ENCODE measurements at places on chromosomes 16 and 17.

DNA sequence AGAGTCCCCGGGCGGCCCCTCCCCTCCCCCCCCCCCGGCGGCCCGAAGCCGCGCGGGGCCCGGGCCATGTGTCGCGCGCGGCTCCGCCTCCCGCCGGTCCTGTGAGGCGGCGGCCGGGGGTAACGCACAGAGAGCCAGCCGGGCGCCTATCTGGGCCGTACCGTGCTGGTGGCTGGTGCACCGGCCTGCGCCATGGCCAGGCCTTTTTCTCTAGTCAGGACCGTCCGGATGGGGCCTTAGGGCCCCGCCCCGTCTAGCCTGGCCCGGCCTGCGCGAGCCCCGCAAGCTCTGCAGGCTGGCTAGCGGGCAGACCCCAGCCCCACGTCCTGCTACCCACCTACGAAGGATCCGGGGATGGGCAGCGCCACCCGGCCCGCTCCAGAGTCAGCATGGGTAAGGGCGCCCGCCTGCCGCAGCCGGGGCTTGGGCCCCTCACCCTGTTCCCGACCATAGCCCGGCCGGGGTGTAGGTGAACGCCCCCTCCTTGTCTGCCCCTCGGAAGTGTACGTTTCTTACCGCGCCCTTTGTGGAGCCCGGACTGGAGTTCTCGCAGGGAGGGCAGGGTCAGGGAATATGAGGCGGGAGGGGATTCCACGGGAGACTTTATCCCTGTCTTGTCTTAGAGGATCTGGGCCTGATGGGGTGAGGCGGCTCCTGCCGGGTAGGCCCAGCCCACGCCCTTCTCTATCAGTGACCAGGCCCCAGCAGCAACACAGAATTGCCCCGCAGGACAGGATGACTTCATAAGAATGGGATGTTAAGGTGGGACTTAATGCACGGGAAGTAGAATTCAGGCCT, at the start of gene CENPT:
CENPT (minus strand) TSS at position 630 of the 798 bp plus-strand sequence. CDS start 13,834 bp downstream, outside the sequence.
- no peak for DNase-seq

DNA sequence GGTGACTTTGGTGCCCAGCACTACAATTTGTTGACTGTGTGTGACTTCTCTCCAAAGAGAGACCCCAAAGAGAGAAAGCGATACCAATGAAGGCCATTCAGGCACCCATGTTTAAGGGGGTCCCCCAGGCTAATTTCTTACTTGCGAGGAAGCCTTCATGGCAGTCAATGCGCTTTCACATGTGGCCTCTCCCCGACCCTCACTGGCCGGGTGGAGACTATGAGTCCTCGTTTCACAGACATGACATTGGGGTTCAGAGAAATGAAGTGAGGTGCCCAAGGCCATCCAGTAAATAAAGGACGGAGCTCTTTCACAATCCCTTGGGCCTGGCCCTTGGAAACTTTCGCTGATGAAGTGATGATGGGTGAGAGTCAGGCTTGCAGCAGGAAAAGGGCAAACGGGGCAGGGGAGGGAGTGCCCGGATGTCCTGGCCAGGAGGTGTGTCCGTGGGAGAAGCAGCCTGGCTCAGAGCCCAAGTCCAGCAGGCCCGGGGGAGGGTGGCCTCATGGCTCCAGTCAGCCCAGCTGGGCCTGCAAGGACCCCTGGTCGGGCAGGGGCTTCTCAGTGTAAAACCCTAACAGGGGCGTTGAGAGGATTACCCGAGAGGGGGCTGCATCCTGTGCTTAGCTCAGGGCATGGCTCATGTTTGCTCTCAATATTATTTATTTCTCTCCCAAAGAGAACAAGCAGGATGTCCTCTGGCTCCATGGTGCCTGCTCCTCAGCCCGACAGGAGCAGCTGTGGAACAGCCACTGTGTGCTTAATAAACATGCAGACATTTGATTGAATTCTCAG, 14.7 kb downstream of the TBX2 start:
- no peak for DNase-seq

DNA sequence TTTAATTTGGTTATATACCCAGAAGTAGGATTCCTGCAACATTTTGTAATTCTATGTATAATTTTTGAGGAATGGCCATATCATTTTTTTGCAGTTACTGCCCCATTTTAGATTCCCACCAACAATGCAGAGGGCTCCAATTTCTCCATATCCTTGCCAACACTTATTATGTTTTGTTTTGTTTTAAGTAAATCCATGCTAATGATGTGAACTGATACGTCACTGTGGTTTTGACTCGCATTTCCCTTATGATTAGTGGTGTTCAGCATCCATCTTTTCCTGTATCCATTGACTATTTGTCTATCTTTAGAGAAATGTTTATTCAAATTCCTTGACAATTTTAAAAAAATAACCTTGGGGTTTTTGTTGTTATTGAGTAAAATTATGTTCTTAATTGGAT, 826.4 kb downstream of the CDH11 start:
- DNase-seq = no peak

DNA sequence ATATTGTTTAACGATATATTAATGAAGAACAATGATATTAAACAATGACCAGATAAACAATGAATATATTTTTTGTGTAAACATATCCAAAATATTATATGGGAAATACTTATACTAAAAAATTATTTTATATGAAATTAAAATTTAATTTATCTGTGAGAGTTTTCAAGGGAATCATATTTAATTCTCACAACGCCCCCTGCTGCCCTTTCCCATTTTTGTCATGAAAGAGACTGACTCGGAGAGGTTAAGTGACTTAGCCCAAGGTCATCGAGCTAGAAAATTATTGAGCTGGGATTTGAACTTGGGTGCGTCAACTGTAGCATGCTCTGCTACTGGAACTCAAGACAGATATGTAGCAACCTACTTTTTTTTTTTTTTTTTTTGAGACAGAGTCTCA, 7.2 kb upstream of the MYCBPAP start:
- DNase-seq = peak; percentile 47

- no peak for DNase-seq
Measured at GRCh38 chr16:58102665-58103392, 26.4 kb downstream of the CFAP20 start.

DNA sequence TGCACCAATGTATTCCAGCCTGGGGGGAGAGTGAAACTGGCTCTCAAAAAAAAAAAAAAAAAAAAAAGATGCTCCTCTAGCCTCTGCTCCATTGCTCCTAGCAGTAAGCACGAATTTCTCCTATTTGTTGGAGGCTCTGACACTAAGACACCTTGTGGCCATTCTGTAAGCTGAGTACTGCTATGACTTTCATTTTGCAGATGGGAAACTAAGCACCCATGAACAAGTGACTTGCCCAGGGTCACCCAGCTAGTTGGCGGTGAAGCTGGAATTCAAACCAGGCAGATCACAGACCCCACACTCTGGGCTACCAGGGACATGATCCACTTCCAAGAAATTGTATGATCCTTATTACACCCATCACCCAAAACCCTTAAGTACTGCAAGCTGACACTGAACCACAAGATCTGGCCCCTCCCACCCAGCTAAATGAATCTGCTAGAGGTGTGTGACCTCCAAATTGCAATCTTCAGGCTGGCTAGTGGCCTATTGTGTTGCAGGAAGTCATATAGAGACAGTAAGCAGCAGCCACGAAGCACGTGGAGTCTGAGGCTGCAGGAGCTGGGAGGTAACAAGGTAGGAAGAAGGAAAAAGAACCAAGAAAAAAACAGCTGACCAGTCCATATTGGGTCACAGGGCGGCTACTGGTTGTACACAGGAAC, 209.4 kb downstream of the XYLT1 start:
- no peak for DNase-seq

DNA sequence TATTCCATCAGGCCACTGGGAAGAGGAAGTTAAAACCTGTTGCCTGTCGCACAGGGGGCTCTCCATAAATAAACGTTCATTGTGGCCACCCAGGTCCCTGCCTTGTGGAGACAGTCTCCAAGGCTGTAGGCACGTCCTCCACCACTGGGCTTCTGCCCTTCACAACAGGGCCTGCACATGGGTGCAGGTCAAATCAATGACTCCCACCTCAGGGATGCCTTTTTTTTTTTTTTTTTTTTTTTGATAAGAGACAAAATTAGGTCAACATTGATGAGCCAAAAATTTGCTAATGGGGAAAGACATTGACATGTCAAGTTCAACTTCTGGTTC, 12.6 kb upstream of the SLC12A3 start:
- DNase-seq = no peak

DNA sequence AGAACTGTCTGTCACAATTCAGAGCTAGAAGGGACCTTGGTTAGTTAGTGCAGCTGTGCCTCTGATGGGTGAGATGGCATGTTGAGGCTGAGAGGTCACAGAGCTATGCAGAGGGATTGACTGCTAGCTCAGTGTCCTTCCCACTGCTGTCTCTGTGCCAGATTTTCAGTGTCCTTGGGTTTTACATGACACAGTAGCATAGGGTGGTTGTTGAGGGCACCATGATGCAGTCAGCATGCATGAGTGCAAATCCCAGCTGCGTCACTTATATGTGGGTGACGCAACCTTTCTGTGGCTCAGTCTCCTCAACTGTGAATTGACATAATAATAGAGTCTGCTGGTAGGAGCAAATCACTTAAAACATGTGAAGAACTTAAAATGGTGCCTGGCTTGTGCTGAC, 2.7 kb downstream of the MT1A start:
- DNase-seq = no peak

DNA sequence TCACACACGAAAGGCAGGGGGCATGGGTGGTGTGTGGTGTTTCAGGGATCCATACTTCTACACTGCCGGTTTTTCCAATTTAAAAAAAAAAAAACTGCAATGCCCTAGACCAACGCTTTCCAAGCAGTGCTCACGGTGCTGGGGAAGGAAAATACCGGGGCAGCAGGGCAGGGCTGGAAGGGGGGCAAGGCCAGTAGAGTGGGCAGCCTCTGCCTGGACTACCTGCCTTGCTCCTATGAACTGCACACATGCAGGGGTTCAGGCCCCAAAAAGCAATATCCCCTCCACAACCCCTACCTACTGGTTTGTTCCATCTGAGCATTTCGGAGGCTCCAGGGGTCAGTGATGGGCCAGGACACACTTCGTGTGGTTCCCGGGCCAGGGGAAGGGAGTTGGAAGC, 29.4 kb downstream of the RPH3AL start:
- DNase-seq = no peak

DNA sequence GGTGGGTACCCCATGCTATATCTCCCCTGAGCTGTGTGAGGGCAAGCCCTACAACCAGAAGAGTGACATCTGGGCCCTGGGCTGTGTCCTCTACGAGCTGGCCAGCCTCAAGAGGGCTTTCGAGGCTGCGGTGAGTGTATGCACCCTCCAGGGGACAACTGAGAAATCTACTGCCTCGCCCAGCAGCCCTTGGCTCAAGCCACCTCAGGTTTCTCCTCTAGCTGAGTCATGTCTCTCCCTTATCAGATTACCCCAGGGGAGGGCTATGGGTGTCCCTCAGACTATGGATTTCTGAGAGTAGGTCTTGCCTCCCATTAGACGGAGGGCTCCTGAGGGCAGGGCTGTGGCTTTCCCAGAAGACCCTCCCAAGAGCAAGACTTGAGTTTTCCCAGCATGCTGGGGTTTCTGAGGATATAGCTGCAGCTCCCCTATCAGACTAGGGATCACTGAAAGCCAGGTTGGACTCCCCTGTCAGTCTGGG, 6.7 kb downstream of the NEK8 start:
- DNase-seq = no peak

DNA sequence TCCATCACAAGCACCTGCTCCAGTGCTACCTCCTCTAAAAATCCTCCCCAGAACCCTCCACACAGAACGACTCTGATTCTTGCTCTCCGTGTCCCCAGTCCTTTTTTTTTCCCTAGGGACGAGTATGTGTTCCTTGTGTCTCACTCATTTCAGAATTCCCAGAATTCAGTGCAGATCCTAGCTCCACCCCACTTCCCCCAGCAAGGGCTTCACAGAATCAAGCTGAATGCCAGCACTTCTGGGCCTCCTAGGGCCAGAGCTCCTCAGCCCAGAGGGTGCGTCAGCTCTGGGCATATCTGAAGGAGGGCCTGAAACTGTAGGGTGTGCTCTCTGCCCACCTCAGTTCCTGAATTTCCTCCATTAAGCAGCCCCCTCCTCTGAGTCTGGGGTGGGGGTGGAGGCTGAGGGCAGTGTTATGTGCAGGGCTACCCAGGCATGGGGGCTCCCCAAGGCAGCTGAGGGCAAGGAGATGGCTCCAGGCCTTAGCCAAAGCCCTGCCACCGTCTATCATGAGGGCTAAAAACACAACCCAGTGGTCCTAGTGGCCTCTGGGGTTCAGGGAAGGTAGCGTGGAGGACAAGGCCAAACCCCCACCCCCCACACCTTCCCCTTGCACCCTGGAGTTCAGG, 6.5 kb downstream of the UNC119 start:
- no peak for DNase-seq

- peak; percentile 71 for DNase-seq
Measured at GRCh38 chr16:50548125-50548908, at the start of gene NKD1. NKD1 (plus strand) TSS chr16:50548396; CDS start chr16:50548554, 158 bp downstream.

DNA sequence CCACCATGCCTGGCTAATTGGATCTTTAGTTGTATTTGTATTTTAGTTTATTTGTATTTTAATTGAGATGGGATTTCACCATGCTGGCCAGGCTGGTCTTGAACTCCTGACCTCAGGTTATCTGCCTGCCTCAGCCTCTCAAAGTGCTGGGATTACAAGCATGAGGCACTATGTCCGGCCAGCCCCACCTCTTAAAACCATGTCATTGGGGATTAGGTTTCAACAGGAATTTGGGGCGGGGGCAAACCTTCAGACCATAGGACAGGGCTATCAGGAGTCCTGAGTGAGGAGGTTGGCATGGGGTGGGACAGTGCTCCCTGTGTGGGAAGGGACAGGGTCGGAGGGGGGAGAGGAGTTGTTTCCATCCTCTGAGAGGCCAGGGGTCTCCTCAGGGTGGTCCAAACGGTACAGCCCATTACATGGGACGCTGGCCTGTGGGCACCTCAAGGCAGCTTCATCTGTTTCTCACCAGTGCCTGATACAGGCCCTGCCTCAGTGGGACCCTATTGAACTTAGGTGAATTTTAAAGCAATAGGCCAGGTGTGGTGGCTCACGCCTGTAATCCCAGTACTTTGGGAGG, 21.6 kb downstream of the GAA start:
- no peak for DNase-seq

GRCh38 chr17:48246612-48247011, 139.0 kb downstream of the SNX11 start:
- no peak for DNase-seq

- no peak for DNase-seq
Measured at GRCh38 chr16:79970551-79971236, 370.2 kb upstream of the MAF start.

DNA sequence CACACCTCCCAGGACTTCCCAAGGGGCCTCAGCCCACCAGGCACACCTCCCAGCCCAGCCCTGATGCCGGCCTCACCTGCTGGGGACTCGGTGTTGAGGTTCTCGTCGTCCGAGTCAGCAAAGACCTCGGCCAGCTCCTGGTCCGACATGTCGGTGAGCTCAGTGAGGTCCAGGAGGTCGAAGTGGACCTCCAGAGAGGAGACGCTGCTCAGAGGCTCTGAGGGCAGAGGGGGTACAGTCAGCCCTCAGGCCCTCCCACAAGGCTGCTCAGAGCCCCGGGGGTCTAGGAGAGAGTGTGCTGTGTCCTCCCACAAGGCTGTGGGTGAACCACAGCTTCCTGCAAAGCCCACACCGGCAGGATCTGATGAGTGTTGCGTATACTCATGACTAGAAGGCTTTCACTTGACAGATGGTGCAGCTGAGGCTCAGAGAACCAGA, 10.5 kb downstream of the DBNDD1 start:
- DNase-seq = peak; percentile 71

GRCh38 chr16:49749816-49750215, 106.1 kb downstream of the ZNF423 start:
- DNase-seq = no peak
